ENCODE measurements at places on chromosomes 1 and 21. TPM values are rescaled to one million over a fixed set of nuclear protein-coding genes. Genes with fewer than 3 reads are reported as not detected.

SPATA1 gene
- total RNA-seq: 0.61 TPM

KCNJ15 gene
- 0.14 TPM for total RNA-seq

OMA1 gene
- 11.6 TPM for total RNA-seq

GPR137B gene
- 5.6 TPM for total RNA-seq

CAMK1G gene
- total RNA-seq: 0.09 TPM

SFN gene
- 1.1 TPM for total RNA-seq

LYPD8 gene
- not detected for total RNA-seq

FCGR1A gene
- total RNA-seq: not detected

DNA sequence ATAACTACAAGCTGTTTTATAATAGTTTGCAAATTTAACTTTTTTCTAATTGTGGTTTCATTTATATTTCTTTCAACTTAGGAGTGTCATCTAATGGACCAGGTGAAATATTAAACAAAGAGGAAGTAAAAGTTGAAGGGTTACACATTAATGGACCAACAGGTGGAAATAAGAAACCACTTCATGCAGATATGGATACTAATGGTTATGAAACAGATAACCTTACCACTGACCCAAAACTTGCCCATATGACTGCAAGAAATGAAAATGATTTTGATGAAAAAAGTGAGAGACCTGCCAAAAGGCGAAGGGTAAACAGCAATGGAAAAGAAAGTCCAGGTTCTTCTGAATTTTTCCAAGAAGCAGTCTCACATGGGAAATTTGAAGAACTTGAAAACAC is 59.7 kb downstream of the MIER1 start:
- DNase-seq: no peak
- H3K4me3 ChIP-seq: no peak overlapping the region
- peaks cover 47% of the 10 kb centered on the region for H3K36me3 ChIP-seq
- no peaks in the 10 kb centered on the region for H3K27me3 ChIP-seq
- peaks cover 40% of the 10 kb centered on the region for H3K4me1 ChIP-seq

DNA sequence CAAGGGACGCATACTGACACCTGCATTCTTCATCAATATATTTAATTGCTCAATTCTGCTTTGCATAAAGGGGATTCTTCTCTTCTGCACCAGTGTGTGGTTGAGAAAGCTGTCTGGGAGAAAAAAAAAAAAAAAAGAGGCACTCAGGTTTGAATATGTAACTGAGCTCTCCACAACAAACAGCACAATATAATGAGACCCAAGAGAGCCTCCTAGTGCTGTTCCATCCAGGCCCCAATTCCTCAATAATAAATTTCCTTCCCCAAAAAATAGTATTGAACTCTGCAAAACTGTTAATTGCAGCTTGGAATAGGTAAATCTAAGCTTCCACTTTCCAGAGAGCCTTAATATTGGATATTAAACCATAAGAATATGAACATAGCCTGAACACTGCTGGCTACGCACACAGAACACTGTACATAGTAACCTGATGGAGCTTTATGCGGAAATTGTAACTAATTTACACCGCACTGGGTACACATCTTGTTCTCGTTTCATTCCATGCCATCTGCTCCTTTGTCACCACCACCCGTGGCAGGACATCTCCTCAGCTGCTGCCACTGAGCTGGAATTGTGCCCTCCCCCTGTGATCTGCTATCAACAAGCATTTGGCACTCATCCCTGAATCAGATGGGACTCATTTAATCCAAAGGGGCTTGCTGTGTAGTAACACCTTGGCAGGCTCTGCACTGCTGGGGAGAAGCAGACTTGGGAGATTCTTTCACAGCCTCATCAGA is 272.0 kb downstream of the HHIPL2 start:
- H3K36me3 ChIP-seq: no peaks in the 10 kb centered on the region
- no peaks in the 10 kb centered on the region for H3K4me1 ChIP-seq
- H3K27ac ChIP-seq: no peak overlapping the region
- no peak for DNase-seq

- no peak overlapping the region for H3K27ac ChIP-seq
- H3K36me3 ChIP-seq: peaks cover 2% of the 10 kb centered on the region
- no peak for DNase-seq
- H3K4me1 ChIP-seq: peaks cover 2% of the 10 kb centered on the region
- no peak overlapping the region for H3K4me3 ChIP-seq
- H3K27me3 ChIP-seq: no peaks in the 10 kb centered on the region
These were observed 141.0 kb downstream of the SDCCAG8 start for GRCh38 chr1:243396876-243397275.

GRCh38 chr21:16535102-16535422 is 805.3 kb downstream of the USP25 start:
- no peak overlapping the region for H3K27ac ChIP-seq
- H3K4me1 ChIP-seq: no peaks in the 10 kb centered on the region
- H3K4me3 ChIP-seq: no peak overlapping the region
- no peak for DNase-seq
- H3K36me3 ChIP-seq: no peaks in the 10 kb centered on the region

DNA sequence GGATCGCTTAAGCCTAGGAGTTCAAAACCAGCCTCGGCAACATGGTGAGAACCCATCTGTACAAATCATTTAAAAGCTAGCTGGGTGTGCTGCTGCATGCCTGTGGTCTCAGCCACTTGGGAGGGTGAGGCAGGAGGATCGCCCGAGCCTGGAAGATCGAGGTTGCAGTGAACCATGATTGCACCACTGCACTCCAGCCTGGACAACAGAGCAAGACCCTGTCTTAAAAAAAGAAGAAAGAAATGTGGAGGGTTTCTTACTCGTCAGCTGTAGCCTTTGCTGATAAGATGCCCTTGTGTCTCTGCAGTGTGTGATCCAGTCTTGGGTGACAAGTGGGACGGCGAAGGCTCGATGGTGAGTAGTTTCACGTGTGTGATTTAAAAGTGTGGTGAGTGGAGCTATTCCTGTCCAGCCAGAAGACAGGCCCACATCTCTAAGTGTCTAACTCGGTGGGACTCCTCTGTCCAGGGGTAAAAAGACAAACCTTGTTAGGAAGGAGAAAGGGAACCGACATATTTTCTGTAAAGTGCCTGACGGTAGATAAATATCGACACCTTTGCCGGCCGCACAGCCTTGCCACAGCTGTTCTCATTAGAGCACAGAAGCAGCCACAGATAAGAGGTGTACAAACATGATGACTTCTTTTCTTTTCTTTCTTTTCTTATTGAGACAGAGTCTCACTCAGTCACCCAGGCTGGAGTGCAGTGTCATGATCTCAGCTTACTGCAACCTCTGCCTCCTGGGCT is 27.0 kb downstream of the PDXK start:
- H3K4me1 ChIP-seq: no peaks in the 10 kb centered on the region
- H3K27ac ChIP-seq: no peak overlapping the region
- H3K27me3 ChIP-seq: no peaks in the 10 kb centered on the region
- no peak for DNase-seq

GRCh38 chr1:218646288-218646687 is 301.2 kb downstream of the TGFB2 start:
- H3K27me3 ChIP-seq: no peaks in the 10 kb centered on the region
- no peak overlapping the region for H3K27ac ChIP-seq
- no peak overlapping the region for H3K4me3 ChIP-seq
- H3K36me3 ChIP-seq: no peaks in the 10 kb centered on the region

- no peaks in the 10 kb centered on the region for H3K36me3 ChIP-seq
- H3K4me1 ChIP-seq: peaks cover 5% of the 10 kb centered on the region
- H3K27ac ChIP-seq: no peak overlapping the region
- no peaks in the 10 kb centered on the region for H3K27me3 ChIP-seq
- DNase-seq: no peak
These were observed 113.6 kb downstream of the FGGY start for GRCh38 chr1:59410457-59410856.

Measured in activated CD4-positive, alpha-beta T cell treated with anti-CD3 and anti-CD28 coated beads for 36 hours (primary cell).